Ascending aorta (tissue), 2 donors: ENCODE measurements at places on chromosomes 2 and 18.

- DNase-seq: no peak
These were observed 7.6 kb upstream of the PSD4 start for GRCh38 chr2:113166187-113166645.

- DNase-seq: no peak
These were observed 31.0 kb upstream of the MSH6 start for GRCh38 chr2:47751856-47752414.

- DNase-seq: no peak
These were observed 82.4 kb downstream of the AGPS start for GRCh38 chr2:177474998-177475397.

- no peak for DNase-seq
These were observed 8.3 kb downstream of the NFU1 start for GRCh38 chr2:69428981-69429380.

DNA sequence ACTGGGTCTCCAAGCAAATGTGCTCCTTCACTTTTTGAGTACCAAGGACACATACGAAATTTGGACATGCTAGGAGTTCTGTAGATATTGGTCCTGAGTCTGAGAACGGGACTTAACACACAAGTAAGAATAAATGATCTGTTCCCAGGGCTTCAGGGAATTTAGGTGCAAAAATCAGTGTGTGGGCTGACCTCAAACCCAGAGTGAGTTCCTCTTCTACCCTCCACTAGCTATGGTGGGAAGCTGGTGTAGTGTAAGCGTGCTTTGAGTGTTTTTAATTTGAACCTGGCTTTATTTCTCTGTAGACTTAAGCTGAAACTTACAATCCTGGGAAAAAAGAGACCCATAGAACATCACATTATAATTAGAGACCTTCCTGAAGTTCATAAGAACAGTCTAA is 50.5 kb downstream of the MYO3B start:
- DNase-seq: no peak

DNA sequence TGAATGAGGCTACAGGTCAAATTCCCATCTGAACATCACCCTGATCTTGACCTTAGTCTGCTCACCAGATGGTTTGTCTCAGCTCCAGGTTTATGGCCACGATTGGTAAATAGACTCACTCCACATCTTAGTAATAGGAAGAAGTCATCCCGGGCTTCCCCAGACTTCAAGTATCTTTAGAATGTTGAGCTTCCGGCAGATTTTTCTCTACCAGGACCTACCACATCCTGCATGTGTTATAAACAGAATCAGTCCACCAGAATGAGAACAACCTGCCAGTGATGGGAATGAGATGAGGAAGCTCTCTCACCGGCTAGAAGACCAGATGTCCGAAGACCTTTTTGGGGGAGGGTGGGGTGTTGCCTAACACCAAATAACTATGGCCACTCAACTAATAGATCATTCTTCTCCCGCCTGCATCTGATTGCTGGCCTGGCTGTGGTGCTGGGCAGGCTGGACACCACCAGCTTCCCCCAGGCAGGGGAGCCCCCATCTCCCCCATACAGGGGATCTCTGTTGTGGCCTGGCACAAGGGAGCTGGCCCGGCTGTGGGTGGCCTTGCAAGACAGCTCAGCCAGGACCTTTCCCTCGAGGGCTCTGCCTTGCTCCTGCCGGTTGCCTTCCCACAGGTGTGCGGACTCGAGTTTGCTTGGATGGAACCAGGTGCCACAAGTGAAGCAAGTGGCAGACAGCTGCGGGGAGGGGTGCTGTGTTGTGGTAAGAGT is 88.5 kb downstream of the SH3RF3 start:
- no peak for DNase-seq

GRCh38 chr18:26639149-26639548 is 90.8 kb upstream of the KCTD1 start:
- DNase-seq: no peak

DNA sequence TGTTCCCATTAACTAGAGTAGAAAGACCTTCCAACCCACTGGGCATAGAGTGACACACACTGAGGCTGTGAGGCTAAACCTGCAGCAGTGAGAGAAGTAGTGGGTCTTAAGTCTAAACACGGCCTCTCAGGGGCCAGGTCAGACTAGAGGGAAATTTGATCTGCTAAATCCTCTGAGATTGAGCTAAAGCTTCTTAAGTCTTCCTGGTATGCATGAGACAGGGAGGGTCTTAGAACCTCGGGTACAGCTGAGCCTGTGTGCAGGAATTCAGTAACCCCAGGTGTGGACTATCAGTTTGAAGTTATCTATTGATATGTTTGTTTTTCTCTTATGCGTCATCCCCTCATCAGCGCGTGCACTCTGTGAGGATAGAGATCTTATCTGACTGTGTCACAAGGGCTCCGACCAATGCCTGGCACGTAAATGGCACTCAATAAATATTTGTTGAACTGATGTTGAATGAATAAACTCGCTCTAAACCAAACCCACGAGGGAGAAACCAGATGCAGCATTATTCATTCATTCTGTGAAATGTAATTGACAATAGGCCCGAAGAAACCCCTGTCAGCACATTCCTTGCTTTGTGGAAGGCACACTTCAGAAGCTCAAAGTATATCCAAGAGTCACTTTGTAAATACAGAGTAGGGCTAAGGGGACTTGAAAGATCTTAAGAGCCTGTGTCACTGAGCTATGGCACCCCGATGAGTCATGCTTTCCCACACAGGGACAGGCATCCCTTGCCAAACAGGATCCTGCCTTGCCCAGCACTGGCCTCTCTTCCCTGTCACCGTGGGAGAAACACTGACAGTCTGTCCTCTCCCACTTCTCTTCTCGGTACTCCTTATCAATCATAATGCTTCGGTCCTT is 21.7 kb upstream of the RAB10 start:
- DNase-seq: peak; percentile 26

DNA sequence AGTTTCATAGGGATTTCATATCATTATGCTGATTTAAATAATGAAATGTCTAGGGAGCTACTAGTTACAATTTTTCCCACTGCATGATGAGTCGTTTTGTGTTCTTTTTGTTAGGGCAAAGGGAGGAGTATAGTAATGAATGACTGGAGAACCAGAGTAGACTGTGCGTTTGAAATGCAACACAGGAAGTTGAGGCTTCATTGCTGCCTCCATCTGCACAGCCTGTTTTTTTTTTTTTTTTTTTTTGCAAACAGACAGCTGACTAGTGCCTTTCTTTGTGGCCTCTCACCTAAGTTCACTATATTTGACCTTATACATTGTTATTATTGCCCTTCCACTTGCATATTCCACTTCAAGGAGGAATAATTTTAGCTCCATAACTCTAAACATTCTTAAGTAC is 286.7 kb upstream of the LRRTM1 start:
- DNase-seq: no peak

- DNase-seq: peak; percentile 85
These were observed 48.8 kb downstream of the ADNP2 start for GRCh38 chr18:80157708-80158343.

GRCh38 chr2:215737477-215737876 is 275.9 kb downstream of the MREG start:
- DNase-seq: no peak

- no peak for DNase-seq
These were observed 1753.5 kb upstream of the CELF4 start for GRCh38 chr18:39319141-39319540.

DNA sequence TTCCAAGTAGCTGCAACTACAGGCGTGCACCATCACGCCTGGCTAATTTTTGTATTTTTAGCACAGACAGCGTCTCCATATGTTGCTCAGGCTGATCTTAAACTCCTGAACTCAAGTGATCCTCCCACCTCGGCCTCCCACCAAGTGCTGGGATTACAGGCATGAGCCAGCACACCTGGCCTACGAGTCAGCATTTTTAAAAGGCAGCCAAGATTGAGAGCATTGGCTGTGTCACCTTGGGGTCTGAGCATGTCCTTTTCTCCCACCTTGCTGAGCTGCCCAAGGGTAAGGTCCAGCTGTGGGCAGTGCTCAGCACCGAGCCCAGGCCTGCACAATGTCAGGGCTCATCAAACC is 142.8 kb upstream of the LMAN1 start:
- DNase-seq: no peak

DNA sequence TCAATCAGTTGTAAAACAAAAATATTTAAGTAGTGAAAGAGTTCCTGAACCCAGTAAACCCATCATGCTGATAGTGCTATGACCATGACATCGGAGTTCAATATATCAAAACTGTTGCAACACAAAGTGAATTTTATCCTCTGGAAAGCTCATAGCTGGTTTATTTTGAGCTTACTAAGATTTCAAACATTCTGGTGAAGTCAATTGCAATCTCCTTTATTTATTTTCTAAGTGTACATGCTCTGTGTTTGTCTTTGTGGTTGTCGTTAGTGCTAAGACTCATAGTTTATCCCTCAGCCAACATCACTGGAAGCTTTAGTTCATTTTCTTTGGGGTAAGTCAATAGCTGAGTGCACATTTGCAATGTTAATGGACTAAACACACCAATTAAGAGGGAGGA is 91.9 kb downstream of the QPCT start:
- DNase-seq: no peak

GRCh38 chr2:139876321-139876720 is 1096.1 kb upstream of the NXPH2 start:
- no peak for DNase-seq

- no peak for DNase-seq
These were observed 599.6 kb upstream of the PKDCC start for GRCh38 chr2:41448221-41448620.

DNA sequence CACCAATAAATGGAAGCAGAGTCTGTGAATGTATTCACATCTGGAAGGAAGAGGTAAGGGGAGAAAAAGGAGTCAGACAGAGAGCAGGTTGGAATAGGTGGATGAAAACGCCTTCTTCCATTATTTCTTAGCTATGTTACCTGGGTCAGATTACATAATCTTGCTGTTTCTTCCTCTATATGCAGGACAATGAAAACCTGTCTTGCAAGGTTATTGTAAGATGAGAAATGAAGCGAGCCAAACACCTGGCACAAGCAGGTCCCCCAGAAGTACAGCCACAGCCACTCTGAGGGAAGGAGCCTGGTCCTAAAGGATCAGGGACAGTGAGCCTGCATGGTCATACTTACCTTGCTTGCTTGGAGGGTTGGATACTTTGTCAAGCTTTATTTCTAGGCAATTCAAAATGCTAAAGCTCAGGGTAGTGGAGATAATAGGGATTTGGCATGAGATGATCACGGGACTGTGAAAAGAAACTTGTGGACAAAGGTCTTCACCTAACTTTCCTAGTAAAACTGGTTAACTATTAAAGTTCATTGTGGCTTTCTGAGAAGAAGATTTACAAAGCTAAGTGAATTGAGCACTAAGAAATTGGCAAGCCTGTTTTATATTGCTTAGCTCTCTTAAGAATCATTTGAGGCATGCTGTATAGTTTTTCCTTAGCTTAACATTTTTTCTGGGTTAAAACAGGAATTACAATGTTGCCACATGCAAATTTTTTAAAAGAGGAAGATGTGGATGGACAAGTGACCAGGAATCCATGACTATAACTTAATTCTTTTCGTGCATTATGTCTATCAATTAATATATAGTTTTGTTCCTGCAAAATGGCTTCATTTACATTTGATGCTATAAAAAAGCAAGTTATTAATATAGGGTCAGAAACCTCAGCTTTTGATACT is 15.7 kb upstream of the PLA2R1 start:
- no peak for DNase-seq

GRCh38 chr2:220473611-220474010 is 846.2 kb downstream of the SLC4A3 start:
- DNase-seq: no peak

DNA sequence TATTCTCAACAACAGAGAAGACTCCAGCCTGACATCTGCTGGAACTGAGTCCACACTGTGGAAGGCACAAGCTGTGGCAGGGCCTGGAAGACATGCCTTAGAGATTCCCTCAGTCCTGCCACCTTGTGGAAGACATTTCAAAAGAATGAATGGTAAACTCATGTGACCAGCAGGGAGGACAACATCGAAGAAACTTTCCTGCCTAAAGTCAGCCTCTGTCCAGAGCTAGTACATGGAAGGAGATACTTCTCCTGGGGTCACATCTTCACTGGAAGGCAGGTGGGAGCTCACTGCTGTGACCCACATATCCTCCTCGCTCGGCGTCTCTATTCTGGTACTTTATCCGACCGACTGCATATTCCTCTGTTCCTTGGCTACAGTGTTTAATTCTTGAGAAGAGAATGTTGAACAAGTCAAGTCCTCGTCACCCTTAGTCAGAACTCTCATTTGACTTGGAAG is 59.5 kb downstream of the PUM2 start:
- no peak for DNase-seq

DNA sequence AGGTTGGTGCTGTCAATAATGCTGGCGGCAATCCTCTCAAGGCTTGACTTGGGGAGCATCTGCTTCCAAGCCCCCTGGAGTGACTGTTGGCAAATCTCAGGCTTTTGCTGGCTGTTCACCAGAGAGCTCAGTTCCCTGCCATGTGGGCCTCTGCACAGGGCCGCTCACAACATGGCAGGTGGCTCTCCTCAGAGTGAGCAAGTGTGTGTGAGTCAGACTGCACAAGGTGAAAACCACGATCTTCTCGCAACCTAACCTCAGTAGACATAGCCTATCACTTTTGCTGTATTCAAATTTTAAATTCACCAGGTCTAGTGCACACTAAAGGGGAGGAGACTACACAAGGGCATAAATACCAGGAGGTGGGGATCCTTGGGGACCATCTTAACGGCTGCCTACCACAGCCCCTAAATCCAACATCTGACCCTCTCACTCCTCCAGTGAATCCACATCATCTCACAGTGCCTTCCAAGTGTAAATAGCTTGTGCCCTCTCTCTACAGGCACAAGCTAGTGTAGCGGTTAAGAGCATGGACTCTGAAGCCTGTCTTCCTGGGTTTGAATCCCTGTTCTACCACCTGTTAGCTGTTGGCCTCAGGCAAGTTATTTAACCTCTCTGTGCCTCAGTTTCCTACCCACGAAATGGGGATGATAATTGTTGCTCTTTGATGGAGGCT is 187.7 kb upstream of the CXCR4 start:
- no peak for DNase-seq

DNA sequence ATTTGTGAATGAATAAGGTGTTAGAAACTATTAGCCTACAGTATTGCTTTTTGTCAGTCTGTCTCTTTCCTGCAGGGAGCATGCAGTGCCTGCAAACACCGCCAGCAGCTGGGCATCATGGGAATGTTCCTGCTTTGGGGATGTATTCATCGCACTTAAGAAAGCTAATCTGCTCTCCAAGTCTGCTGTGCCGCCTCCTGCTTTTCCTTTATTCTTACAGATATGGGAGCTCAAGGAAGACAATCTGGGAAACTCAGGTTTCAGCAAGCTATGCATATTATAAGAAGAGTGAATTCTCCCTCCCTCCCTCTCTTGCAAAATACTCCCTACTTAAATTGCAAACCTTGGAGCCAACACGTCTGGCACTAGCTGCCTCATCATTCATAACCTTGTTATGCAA is 479.2 kb upstream of the ACVR2A start:
- no peak for DNase-seq

GRCh38 chr2:109128048-109128615 is 873 bp upstream of the SH3RF3 start:
- peak; percentile 91 for DNase-seq

DNA sequence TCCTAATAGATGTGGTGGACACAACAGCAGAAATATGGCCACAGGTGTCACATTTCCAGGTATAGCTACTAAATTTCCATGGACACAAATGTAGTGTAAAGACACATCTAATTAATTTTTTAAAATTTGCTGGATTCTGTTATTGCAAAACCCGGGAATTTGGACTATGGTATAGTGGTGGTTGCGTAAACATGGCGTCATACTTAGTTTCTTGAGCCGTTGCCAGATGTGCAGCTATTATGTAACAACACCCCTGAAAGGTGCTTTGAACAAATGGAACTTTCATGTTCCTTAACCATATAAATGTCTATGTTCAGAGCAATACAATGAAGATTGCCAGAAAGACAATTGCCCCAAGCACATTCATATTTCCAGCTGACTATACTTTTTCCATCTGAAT is 85.9 kb downstream of the HRH4 start:
- no peak for DNase-seq

- DNase-seq: no peak
These were observed 124.6 kb downstream of the LRATD1 start for GRCh38 chr2:14756981-14757657.
